ENCODE measurements at places on chromosomes 1 and 21. TPM values are rescaled to one million over a fixed set of nuclear protein-coding genes. Genes with fewer than 3 reads are reported as not detected.

GRCh38 chr1:198986036-198986435 is 347.2 kb downstream of the PTPRC start:
- no peak for DNase-seq

DNA sequence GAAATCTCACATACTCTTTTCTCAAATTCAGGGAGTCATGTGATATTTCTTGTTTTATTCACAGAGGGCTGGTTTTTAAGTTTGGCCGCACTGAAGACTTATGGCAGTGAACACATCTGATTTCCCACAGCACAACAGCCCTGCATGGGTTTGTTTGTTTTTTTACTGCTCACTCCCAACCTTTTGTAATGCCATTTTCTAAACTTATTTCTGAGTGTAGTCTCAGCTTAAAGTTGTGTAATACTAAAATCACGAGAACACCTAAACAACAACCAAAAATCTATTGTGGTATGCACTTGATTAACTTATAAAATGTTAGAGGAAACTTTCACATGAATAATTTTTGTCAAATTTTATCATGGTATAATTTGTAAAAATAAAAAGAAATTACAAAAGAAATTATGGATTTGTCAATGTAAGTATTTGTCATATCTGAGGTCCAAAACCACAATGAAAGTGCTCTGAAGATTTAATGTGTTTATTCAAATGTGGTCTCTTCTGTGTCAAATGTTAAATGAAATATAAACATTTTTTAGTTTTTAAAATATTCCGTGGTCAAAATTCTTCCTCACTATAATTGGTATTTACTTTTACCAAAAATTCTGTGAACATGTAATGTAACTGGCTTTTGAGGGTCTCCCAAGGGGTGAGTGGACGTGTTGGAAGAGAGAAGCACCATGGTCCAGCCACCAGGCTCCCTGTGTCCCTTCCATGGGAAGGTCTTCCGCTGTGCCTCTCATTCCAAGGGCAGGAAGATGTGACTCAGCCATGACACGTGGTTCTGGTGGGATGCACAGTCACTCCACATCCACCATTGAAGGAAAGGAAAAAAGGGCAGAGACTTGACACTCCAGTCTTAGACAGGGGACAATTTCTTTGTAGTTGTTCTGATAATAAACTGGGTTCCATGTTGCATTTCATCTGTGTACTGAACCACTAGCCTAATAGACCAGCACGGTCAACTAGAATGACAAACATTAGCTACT is 22.8 kb downstream of the TMEM50A start:
- DNase-seq: no peak

- peak; percentile 72 for DNase-seq
Observed at GRCh38 chr1:152013664-152014237, 20.1 kb upstream of the S100A10 start.

DNA sequence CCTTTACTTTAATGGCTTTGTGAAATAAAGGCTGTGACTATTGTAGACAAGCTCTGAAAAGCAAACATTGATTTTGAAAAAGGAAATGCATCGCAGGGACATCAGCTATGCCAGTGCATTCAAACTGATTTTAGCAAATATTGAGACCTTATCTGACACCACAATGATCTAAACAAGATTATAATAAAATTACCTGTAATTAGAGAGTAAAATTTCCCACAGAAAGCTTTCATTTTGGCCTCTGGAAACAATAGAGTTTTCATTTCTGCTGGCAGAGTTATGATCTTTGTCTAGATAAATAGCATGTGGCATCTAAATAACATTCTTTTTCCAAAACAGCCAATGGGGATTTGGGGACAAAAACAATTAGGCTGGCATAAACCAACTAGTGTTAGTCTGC is 650.4 kb upstream of the PRMT6 start:
- no peak for DNase-seq

- DNase-seq: no peak
Observed at GRCh38 chr1:154453161-154453560, 48.0 kb downstream of the IL6R start.

- no peak for DNase-seq
Observed at GRCh38 chr1:91798740-91799139, 87.2 kb downstream of the TGFBR3 start.

DNA sequence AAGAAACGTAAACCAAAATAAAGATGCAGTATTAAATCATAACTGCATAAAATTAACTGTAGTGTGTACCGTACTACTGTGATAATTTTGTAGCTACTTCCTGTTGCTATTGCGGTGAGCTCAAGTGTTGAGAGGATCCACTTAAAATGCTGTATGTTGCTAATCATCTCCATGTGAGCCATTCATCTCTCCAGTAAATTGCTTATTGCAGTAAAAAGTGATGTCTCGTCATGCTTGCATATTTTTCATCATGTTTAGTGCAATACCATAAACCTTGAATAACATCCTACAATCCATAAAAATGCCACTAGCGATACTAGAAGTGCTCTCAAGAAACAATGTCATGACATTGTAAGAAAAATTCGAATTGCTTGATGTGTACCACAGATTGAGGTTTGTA is 66.3 kb downstream of the RAVER2 start:
- DNase-seq: no peak

GRCh38 chr1:1858382-1859086 is 32.4 kb downstream of the GNB1 start:
- peak; percentile 56 for DNase-seq

- DNase-seq: no peak
Observed at GRCh38 chr1:203072911-203073310, 12.9 kb downstream of the MYOG start.

The KRTAP21-2 gene
- total RNA-seq: not detected

The OR2L8 gene
- total RNA-seq: not detected

GRCh38 chr1:116820369-116820768 is 66.1 kb downstream of the CD2 start:
- DNase-seq: no peak

All from neural progenitor cell (in vitro differentiated cells).